ENCODE measurements at places on chromosomes 1 and 21. TPM values are rescaled to one million over a fixed set of nuclear protein-coding genes. Genes with fewer than 3 reads are reported as not detected.

Gene SLAMF6
- total RNA-seq: 2.3 TPM

Gene INAVA
- 609 TPM for total RNA-seq

Gene NBPF9
- total RNA-seq: 19.8 TPM

Gene NECAP2
- 58.2 TPM for total RNA-seq

Gene ATP5IF1
- 206 TPM for total RNA-seq

DNA sequence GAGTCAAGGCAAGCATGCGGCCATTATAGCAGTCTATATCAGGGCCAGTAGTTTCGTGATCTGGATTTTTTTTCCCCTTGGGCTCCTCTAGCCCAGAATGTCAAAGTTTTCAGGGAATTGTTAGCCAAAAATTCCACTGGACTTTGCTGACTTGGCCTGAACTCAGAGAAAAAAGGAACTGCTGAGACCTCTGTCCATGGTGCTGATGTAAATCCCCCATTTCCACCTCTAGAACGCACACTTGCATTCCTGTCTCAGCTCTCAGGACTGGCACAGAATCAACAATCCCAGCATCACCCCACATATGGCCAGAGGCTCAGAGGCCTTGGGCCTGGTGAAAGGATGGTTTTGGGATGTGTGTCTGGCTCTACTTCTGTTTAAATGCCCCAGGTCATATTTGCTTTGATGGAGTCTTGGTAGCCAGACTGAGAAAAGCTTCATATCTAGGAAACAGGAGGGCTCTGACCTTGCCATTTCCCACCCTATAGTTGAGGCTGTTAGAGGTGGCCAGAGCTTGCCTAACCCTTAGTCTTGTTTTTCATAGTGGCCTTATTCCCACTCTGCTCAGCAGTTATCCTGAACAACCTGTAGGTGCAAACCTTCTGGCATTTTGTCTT, 16.9 kb upstream of the EFCAB14 start:
- H3K4me1 ChIP-seq: no peaks in the 10 kb centered on the region
- no peaks in the 10 kb centered on the region for H3K36me3 ChIP-seq
- H3K4me3 ChIP-seq: no peak overlapping the region
- H3K27ac ChIP-seq: no peak overlapping the region
- DNase-seq: no peak

GRCh38 chr21:45872902-45873301, 108.7 kb upstream of the COL6A1 start:
- H3K36me3 ChIP-seq: no peaks in the 10 kb centered on the region
- no peak overlapping the region for H3K27ac ChIP-seq

DNA sequence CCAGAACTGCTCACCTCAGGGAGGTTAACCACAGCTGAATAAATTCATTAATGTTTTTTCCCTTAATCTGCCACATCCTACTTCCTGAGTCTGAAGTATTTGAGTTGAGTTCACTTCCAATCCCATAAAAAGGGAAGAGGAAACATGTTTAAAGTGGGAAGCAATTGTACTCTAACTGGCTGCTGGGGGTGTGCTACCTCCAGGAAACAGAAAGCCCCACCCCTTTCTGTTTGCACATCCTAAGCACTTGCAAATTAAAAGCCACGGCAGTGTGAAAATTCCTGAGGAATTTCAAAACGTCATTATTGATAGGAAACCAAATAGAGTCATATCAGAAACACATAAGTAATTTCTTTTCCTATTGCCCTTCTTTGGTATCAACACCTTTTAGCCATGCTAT, 307.0 kb upstream of the NR5A2 start:
- H3K4me1 ChIP-seq: no peaks in the 10 kb centered on the region
- H3K4me3 ChIP-seq: no peak overlapping the region
- no peak for DNase-seq
- no peaks in the 10 kb centered on the region for H3K27me3 ChIP-seq
- H3K27ac ChIP-seq: no peak overlapping the region

DNA sequence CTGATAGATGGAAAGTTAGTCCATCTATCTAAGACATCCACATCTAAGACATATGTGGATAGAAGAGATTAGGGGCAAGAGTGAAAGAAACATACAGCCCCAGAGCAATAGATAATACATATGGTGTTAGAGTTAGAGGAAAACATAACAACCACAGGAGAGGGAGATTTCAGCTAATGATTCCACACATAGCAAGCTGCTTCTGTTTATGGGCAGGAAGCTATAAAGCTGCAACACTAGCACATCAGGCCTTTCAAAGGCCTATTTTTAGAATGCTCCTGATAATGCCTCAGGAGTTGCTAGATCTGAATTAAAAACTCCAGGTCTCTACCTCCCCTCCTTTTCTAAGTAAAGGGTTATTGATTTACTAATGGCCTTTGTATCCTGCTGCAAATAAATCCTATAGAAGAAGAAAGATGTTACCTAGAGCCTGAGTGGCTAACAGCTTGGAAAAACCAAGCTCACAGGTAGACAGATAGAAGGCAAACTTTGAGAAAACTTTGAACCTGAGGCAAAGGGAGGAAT, 36.1 kb downstream of the BRINP2 start:
- no peaks in the 10 kb centered on the region for H3K27me3 ChIP-seq
- no peaks in the 10 kb centered on the region for H3K36me3 ChIP-seq
- DNase-seq: no peak

GRCh38 chr1:27332536-27333281, 9.1 kb upstream of the SYTL1 start:
- no peaks in the 10 kb centered on the region for H3K36me3 ChIP-seq
- H3K4me1 ChIP-seq: no peaks in the 10 kb centered on the region
- no peak overlapping the region for H3K4me3 ChIP-seq
- H3K27ac ChIP-seq: no peak overlapping the region
- H3K27me3 ChIP-seq: no peaks in the 10 kb centered on the region

GRCh38 chr1:100005424-100005823, 35.6 kb downstream of the SLC35A3 start:
- DNase-seq: no peak
- no peaks in the 10 kb centered on the region for H3K27me3 ChIP-seq
- no peak overlapping the region for H3K27ac ChIP-seq
- H3K4me1 ChIP-seq: no peaks in the 10 kb centered on the region
- H3K4me3 ChIP-seq: no peak overlapping the region
- H3K36me3 ChIP-seq: no peaks in the 10 kb centered on the region

Data from transverse colon (tissue), 4 donors.